ENCODE measurements at places on chromosomes 7 and 10.

- no peak for DNase-seq
Observed at GRCh38 chr10:5555021-5555510, 30.3 kb downstream of the CALML3 start.

- DNase-seq: no peak
Observed at GRCh38 chr7:48708635-48709034, 215.7 kb upstream of the CDC14C start.

GRCh38 chr7:39757604-39758003 is 134.2 kb downstream of the RALA start:
- DNase-seq: no peak

GRCh38 chr7:4159761-4160554 is 522.1 kb upstream of the FOXK1 start:
- no peak for DNase-seq

DNA sequence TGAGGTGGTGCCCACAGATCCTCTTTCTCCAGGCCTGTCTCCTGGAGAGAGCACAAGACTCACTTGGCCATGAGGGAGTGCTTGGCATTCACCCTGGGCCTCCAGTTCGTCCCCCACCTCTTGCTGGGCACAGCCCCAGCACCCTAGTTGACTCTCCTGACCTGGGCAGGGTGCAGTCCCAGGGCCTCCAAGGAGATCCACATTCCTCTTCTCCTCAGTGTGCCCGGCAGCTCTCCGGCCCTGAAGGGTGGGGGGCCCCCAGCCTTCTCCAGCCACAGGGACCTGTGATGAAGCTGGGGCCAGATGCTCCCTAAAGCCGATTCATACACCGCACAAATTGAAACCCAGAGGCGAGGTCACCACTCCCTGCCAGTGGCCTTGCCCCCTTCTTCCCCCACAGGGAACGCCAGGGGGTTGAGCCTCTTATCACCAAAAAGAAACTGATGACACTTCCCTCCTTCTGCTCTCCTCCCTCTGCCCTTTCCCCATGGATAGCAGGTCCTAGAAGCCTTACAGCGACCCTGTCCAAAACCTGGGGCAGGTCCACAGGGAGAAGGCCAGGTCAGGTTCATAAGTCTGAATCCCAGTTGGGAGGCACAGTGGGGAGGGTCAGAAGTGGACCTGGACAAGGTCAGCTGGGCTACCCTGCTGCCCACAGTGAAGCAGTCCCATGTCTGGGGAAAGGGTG is 3.1 kb downstream of the EN2 start:
- no peak for DNase-seq

GRCh38 chr7:90267263-90267858 is 22.4 kb downstream of the CFAP69 start:
- no peak for DNase-seq

DNA sequence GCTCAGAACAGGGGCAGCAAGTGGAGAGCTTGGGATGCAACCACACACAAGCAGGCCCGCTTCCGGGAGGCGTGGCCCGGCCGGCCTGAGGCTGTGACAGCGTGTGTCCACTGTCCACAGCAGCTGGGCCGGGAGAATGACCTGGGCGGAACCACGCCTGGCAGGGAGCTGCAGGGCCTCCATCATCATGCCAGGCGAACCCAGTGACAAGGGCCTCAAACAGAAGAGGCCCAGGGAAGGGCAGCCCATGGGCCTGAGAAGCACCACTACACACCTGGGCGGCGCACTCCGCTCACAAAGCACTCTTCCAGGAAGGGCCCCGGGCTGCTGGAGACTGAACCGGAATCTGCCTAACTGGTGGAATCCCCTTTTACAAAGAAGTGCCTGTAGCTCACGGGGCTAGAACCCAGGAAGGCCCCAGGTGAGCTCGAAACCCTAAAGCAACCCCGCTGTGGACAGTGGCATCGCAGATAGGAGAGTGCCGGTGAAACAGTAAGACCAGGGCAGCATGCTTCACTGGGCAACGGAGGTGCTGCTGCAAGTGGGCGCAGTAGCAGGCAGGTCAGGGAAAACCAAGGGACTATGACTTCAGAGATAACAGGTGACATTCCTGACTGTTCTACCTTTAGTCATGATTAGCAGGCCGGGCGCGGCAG is 66.0 kb downstream of the MAD1L1 start:
- no peak for DNase-seq

DNA sequence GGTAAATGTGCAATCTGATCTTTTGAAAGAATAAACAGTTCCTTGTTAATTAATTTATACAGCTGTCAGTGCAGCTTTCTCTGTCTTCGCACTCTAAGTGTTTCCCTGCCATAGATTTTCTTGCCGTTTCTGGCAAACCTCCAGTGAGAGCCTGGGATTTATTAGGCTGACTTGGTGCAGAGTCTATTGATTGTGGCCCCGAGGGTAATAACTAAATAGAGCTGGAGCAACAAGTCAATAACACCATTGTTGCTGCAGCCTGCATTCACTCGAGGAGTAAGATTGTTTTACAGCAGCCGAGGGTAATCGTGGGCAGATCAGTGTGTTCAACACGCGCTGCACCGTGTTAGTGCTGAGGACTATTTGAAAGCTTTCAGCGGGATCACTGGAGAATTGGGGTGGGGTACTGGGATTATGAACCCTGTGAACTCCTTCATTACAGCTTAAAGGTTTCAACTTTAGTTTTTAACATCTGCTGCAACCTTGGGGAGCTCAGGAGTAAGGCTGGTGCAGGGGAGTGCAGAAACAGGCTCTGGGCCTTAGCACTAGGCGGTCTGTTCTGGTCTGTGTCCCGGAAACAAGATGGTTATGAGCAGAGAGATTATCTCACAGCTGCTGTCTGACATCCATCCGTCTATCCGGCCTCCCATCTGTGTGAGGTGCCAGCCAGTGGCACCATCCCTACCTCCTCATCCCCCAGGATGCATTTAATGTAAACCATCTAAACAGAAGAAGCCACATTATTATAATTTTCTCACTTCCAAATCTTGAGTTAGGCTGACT is 174.0 kb upstream of the TCF7L2 start:
- DNase-seq: peak; percentile 45

DNA sequence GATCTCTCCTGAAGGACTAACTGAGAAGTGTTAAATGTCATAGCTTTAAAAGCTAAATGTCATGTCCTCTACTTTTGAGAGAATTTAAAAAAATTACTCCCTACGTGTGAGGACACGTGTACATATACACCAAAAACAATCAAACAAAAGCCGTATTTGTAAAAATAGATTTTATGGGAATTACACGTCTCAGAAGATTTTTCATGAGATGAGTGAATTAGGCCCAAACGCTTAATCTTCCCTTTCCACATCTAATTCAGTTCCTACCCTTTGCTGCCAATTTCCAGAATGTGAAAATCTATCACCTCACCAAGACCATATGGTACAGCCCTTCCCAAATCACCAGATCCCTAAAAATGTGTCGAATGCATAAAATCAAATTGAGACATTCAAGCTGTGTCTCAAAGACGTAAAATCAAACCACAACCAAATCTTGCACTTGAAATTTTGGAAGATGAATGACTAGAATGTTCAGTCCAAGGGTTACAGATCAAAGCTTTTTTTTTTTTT is 1.0 kb upstream of the CTTNBP2 start:
- no peak for DNase-seq

- no peak for DNase-seq
Observed at GRCh38 chr7:36736899-36737211, 12.6 kb upstream of the AOAH start.

DNA sequence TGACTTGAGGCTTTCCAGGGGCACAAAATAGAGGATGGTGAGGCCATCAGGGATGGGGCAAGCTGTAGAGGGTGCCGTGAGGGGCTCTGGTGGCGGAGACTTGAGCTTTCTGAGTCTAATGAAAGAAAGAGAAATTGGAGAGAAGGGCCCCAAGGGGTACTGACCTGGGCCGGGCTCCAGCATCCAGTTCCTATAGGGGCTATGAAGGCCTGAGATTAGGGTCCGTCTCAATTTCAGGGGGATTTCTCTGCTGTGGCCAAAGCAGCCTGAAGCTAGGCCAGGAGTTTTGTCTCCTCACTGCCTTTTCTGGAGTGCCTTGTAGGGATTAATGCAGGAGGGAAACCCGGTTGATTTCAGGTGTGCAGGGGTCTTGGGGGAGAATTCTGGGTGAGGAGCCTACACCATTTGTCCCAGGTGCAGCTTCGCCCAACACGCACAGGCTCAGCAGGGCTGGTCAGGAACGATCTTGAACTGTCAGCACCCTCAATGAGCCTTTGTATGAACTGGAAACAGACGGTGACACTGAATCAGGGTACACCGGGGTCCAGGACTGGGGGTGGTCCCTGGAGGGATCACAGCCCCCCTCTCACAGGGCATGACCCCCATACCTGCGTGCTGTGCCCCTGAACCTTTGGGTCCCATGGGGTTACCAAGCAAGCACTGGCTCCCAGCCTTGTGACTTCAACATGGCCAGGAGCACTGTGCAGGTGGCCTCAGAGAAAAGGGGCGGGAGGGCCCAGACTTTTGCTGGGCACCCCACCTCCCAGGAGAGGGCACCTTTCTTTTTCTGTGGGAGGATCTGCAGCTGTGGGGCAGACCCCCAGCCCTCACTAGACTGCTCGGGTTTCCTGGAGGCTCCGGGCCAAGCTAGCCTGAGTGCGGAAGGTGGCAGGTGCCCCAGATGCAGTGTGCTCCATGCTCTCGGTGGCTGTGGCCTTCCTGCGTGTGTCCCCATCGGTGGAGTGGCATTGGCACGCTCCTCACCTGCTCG is 122.9 kb upstream of the RET start:
- no peak for DNase-seq

GRCh38 chr10:129079705-129080104 is 387.3 kb upstream of the MGMT start:
- DNase-seq: no peak

DNA sequence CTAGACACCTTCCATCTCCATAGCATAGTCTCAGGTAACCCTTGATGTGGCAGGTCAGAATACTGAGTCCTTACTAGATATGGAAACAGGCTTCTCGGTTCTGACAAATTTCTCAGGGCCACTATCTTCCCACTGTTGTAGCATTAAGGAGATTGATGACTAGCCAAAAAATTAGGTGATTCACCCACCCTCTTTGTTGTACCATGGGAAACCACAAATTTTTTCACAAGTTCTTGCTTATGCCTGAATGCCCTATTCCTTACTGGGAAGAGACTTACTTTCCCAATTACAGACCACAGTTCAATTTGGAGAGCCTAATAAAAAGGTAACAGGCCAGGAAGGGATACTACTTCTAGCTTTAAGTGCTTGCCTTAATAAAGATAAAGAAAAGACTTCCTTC is 948.8 kb downstream of the GRM8 start:
- no peak for DNase-seq
